ENCODE measurements at places on chromosomes 6 and 20.

GRCh38 chr6:26199773-26200764, 112.8 kb downstream of the HFE start:
- DNase-seq: no peak

DNA sequence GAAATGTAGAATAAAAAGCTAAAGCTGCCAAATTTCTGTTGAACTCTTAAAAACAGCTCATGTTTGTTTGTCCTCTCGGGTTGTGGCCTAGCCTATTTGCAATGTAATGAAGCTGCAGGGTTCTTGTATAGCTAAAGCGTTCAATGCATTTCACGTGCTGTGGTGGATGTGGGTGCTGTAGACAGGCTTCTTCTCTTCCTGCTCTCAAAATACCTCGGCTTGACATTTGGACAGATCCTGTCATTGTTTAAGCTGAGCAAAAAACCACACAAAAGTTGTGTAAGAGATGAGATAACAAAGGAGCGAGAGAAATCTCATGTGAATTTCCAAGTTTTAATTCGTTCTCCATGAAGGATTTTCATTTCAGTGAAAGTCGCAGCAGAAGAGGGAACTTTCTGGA, 196.3 kb upstream of the UST start:
- no peak for DNase-seq

GRCh38 chr6:114718186-114718585, 375.4 kb upstream of the HS3ST5 start:
- DNase-seq: no peak

GRCh38 chr20:31713312-31714273, 9.1 kb downstream of the BCL2L1 start:
- DNase-seq: no peak

GRCh38 chr6:145898376-145898775, 65.8 kb downstream of the SHPRH start:
- DNase-seq: no peak

- no peak for DNase-seq
Observed at GRCh38 chr6:127690092-127690491, 113.1 kb downstream of the C6orf58 start.

- DNase-seq: no peak
Observed at GRCh38 chr6:122778985-122779661, 393 bp upstream of the FABP7 start.

DNA sequence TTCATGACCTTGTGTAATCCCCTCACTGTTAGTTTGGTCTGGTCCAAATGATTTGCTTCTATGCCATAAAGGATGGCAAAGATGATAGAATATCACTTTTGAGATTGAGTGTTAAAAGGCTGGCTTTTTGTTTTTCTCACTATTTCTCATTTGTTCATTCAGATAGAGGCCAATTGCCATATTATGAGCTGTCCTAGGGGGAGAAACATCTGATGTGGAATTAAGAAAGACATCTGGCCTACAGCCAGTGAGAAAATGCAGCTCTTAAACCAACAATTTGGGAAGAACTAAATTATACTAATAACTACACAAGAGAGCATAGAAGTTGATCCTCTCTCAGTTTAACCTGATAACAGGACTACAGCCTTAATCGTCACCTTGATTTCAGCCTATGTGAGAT, 1668.6 kb downstream of the GRIK2 start:
- no peak for DNase-seq

DNA sequence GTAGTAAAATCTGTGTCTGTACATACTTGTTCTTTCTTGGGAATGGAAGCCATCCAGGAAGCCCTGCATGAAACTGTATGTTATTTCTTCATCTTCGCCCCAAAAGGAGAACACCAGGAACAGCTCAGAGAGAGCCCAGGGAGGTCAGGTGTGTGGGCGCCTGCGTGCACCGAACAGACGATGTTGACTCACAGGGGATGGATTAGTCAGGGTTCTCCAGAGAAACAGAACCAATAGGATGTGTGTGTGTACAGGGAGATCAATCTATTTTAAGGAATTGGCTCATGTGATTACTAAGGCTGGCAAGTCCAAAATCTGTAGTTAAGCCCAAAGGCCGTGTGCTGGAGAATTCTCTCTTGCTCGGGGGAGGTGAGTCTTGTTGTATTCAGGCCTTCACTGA, 45.7 kb downstream of the RNASET2 start:
- DNase-seq: no peak

GRCh38 chr20:45100563-45101245, at the start of gene KCNS1:
KCNS1 (minus strand) TSS chr20:45101127; CDS start chr20:45099236, 1,891 bp downstream.
- no peak for DNase-seq

DNA sequence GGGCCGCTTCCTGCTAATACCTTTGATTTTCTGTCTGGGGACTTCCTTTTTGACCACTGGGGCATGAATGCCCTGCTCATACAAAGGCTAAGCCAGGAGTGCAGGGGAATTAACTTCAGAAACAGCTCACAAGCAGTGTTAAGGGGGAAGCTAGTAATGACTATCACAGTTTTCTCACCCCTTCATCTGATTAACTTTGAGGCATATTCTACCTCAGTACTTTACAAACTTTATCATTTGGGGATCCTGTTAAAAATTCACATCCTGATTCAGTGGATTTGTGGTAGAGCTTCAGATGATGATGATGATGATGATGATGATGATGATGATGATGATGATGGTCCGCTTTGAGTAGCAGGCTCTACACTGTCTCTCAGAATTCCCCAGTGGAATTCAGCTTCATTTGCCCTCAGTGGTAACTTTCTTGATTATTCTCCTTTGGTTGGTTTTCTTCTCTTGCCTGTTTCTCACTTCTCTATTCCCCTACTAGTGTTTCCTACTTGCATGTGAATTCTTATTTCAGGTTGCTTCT, 78.4 kb upstream of the TMEM170B start:
- DNase-seq: no peak

DNA sequence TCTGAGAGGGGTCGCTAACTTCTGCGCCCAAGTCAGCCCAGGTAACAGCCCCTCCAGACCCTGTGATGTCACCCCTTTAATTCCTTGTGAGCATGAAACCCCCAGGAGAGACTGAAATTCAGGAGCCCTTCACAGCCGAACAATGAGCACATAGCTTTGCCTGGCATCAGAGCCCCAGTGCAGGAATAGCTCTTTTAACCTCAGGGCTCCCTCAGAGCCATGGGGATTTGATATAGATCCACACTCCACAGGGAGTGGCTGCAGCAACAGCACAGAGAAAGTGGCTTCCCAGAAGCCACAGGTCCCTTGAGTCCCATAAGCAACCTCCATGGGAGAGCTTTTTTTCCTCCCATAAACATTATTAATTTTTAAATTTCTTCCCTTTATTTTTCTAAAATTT, 150.0 kb upstream of the MARCKS start:
- DNase-seq: no peak

- no peak for DNase-seq
Observed at GRCh38 chr20:1718604-1719384, 61.2 kb upstream of the SIRPG start.

DNA sequence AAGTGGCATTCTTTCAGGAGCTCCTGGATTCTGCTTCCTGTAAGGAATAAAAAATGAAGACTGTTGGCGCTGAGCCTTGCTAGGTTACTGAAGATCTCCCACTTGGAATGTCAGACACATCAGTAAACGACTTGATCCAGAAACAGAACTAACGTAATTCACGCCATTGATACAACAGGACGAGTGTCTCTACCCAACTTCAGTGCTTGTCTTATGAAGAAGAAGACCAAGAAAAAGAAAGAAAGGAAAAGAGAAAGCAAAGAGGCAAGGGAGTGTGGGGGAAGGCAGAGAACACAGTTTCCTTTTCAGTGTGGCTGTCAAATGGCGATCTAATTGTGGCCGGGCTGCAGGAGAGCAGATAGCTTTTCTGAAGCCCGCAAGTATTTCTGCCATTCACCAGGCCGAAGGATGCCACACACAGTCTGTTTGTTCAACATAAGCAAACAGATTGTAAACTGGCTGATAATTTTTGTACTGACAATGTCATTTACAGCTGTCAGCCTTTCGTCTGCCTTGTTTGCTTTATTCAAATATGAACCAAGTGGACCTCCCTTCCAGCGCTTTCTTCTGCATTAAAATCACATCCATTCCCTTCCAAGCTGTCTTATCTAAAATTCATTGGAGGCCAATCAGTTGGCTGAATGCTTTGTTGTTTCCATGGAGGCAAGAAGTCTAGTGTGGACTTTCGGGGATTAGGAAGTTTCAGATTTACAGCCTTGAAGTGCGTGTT, 180.6 kb downstream of the FOXA2 start:
- no peak for DNase-seq

DNA sequence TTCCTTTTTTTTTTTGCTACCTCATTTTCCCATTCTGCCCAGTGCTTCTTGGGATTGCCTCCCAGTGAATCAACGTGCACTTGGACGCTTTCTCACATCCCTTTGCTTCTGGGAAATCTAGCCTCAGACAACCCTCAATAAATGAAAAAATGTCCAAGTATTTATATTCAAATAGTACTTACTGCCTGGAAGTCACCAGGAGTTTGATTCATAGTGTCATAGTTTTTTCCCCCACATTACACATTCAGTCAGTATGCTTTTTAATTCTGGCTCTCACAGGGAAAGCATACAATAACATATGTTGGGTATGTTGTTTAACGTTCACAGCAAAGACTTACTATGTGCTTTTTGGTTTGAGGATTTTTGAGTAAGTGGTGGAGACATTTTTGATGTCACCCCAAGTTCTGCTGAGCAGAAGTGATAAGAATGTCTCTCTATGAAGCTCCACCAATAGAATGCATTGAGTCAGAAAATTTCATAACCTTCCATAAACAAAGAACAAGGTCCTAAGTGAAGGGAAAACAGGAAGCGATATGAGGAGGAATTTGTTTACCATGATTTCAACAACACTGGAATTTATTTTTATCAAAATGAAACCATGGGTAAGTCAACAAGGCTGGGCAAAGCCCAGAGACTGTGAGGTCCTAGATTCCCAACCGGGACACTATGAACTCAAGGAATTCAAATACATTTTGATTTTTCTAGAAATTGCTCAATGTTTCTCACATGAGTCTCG, 301.2 kb upstream of the BMP2 start:
- no peak for DNase-seq

DNA sequence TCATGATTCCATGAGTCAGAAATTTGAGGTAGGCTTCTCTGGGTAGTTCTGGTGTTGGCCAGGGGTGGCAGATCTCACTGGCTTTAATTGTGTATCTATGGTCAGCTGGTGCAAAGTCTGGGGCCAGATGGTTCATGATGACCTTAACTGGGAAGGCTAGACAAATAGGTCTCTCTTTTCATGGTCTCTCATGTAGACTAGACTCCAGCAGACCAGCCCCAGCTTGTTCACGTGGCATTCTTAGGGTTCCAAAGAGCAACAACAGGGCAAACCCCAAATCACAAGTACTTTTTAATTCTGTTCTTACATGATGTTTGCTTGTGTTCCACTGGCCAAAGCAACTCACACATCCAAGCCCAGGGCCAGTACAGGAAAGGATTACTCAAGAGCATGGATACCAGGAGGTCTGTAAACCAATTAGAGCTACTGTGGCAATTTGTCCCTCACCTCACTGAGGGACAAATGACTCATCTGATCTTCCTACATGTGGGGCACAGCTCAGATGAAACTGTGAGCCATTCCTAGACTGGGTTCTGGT, 79.5 kb upstream of the PBOV1 start:
- no peak for DNase-seq

DNA sequence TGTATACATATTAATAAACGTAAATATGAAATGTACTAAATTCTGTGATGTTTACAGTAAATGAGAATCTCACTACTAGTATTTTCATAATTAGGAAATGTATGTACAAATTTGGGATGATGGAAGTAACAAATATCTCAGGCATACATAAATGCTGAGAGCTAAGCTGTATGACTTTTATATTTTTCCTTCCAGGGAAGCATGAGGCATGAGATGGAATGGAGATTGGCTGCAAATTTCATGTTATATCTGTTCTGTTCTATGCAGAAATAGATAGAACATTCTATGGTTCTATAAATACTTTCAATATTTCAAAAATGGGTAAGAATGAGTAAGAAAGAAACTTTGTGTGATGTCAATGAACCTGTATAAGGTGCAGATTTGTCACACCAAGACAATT, 335.2 kb downstream of the KHDRBS2 start:
- no peak for DNase-seq

- DNase-seq: no peak
Observed at GRCh38 chr6:38413102-38413800, 226.5 kb downstream of the BTBD9 start.

DNA sequence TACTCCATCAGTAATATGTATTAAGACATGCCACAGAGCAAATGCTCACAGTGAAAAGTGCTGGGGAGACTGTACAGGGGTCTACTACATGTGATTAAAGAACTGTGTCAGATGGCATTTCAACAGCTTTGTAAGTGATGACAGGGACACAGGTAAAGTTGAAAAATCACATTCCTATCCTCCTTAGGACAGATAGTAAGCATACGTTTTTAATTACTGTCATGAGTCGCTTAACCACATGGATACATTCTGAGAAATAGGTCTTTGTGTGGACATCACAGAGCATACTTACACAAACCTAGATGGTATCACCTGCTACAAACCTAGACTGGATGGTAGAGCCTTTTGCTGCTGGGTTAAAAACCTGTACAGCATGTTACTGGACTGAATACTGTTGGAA, 645.8 kb upstream of the AGPAT4 start:
- DNase-seq: no peak

DNA sequence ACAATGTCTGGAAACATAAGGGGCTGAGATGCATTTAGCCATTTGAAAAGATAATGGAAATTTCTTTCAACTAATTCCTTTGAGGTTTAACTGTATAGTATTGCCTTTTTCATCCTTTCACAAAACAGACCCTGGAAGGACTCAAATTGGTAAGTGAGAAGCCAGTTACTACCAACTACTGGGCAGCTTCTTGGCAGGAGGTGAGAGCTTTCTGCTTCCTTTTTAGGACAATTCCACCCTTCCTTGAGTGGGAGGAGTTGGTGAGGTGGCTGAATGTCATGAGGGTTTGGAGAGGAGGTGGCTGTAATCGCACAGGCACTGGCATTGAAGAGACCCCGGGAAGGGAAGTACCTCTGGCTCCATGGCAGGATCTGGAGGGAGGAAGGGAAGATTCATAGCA, 341.1 kb downstream of the NRN1 start:
- DNase-seq: no peak

GRCh38 chr6:170101281-170102035, 189.4 kb downstream of the DLL1 start:
- no peak for DNase-seq

- DNase-seq: no peak
Observed at GRCh38 chr6:12621754-12622153, 94.8 kb upstream of the PHACTR1 start.

- DNase-seq: no peak
Observed at GRCh38 chr6:38836585-38836984, 121.5 kb downstream of the DNAH8 start.

GRCh38 chr20:10805764-10806163, 132.0 kb upstream of the JAG1 start:
- no peak for DNase-seq

- DNase-seq: no peak
Observed at GRCh38 chr6:29813809-29814208, 13.8 kb upstream of the HLA-G start.

GRCh38 chr20:63029358-63030121, 22.8 kb upstream of the BHLHE23 start:
- DNase-seq: no peak

Measured in activated T-helper 1 cell treated with Interleukin-2 at 50 U/mL for 16 hours (primary cell).